ENCODE measurements at places on chromosomes 12 and 14. TPM values are rescaled to one million over a fixed set of nuclear protein-coding genes. Genes with fewer than 3 reads are reported as not detected.

The RDH12 gene
- total RNA-seq, result 0.09 TPM

The VRTN gene
- total RNA-seq, result not detected

The BDKRB2 gene
- total RNA-seq, result 2.6 TPM

The DNAJC22 gene
- 20.7 TPM for total RNA-seq

The APPL2 gene
- total RNA-seq, result 19.9 TPM

The OTX2 gene
- not detected for total RNA-seq

The NAV3 gene
- total RNA-seq, result 11.6 TPM

The COCH gene
- total RNA-seq, result 21.4 TPM
